Mammary epithelial cell (primary cell): ENCODE measurements at places on chromosomes 6 and 20. TPM values are rescaled to one million over a fixed set of nuclear protein-coding genes. Genes with fewer than 3 reads are reported as not detected.

AFG1L gene
- 5.0 TPM for total RNA-seq

MYO6 gene
- total RNA-seq: 49.8 and 54.5 TPM in 2 replicates

IDH3B gene
- total RNA-seq: 78.5 and 82.8 TPM in 2 replicates

ADGRG6 gene
- total RNA-seq: 18.4 and 28.5 TPM in 2 replicates

DNA sequence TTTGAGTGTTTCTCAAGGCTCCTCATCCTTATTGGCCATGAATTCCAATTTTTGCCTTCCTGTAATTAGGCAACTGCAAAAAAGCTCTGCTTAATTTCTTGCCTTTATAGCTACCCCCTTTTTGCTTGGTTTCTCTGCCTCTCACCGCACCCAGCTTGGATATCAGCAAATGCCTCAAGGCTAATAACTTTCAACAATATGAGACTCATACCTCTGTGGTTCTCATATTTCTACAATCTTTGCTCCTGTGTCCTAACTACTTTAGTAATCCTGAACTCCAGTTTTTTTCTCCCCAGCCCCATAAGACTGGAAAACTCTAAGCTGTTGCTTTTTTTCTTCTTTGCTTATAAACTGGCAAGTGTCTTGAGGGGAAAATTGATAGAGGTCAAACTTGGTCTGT, 88.8 kb downstream of the EYA2 start:
- no peak for DNase-seq

DNA sequence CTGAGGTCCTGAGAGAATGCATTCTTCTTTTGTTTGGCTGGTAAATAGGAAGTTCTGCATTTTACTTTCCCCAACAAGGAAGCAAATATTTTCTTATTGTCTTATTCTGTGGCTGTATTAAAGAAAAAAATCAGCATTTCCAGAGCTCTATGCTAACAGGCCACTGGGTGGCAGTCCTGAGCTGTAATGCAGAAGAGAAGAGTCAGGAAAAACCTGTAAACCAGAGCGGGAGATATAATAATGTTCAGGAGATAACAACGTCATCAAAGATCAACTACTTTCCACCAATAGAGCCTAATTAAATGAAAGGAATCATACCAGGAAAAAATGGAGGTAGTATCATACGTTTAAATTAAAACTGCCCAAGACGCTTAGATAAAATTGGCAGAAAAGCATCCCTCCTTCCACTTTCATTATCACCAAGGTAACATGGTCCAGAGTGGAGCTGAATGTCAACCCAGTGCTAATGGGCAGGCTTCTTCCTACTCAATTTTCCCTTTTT, 55.6 kb upstream of the CARMIL1 start:
- peak; percentile 52 for DNase-seq

DNA sequence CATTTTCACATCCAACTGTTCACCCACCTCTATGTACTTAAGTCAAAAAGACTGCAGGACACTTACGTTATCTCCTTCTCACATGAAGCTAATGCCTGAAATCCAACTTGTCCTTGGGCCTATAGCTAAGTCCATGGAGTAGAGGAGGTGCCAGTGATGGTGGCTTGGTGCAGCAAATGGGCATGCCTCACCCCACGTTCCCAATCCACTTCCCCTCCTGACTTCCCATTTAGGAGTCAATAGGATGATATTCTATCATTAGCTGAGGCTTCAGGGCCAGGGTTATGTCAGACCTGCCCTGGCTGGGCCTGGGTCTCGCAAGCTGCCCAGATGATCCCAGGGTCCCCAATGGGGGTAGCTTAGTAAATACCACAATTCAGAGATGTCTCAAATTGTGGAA, 410.4 kb downstream of the MAFB start:
- DNase-seq: no peak

GRCh38 chr6:40371621-40372020, 215.5 kb downstream of the LRFN2 start:
- DNase-seq: peak; percentile 73

DNA sequence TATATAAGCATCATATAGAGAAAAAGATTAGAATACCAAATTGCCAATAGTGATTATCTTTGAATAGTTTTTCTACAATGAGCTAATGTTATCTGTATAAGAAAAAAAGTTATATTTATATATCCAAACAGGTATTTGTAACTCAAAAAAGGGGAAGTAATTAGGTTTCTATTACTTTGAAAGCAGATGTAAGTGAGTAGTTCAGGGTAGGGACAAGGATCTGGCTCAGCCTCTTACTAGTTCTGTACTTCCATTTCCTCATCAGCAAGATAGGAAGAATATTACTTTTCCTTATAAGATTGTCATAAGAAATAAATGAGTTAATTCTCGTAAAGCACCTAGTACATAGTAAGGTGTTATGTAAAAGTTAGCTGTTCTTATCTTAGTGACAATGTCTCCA, 32.2 kb downstream of the AHI1 start:
- DNase-seq: no peak

DNA sequence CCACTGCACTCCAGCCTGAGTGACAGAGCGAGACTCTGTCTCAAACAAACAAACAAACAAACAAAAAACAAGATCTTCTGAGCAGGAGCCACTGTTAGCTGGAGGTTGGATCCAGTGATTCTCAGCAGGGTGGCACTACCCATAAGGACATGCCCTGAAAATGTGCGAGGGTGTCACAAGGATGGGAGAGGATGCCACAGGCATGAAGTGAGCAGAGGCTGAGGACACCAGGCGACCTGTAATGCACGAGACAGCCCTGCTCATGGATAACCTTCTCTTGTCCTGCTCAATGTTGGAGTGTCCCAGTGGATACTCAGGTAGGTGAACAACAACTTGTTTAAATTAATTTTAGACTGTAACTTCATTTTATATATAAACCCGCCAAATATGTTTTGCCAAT, 76.8 kb downstream of the KCNB1 start:
- DNase-seq: no peak

- peak; percentile 44 for DNase-seq
These were observed 132.2 kb downstream of the GPX5 start for GRCh38 chr6:28657769-28658465.

GRCh38 chr20:57977141-57977540, 251.3 kb downstream of the ANKRD60 start:
- DNase-seq: no peak

- DNase-seq: no peak
These were observed 4.3 kb upstream of the DCBLD1 start for GRCh38 chr6:117477988-117478852.

DNA sequence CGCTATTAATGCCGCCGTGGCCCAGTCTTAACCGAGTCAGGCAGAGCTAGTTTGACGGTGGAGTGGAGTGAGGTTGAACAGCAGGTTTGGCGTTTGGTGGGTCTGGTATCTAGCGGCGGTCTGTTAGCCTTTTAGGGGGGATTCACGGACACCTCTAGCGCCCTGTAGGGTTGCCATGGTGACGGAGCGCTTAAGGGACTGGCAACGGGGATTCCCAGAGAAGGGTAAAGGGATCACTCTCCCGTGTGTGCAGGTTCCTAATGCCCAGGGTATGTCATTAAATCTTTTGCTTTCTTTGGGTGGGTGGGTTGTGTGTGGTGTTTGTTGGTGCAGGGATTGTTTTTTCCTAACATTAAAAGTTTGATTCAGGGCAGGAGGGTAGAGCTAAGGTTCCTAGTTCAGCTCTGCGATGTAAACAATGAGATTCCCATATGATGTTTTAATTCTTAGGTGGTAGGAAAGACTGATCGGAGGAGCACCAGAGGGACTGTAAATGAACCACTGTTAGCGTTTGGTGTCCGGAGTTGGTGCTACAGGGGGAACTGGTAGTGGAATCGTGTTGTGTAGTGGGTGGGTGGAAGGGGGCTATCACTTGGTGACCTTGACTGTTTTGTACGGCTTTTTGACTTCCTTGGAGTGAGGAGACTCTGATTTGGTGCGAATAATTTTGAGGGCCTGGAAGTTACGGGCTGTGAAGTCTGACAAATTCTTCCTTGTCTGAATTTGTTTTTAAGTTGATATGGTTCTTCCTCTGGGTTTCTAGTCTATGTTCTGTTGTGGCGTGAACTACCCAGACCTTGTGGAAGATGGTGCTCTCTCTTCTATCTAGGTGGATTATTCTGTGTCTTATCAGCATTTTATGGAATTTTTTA, 5.0 kb downstream of the BRD2 start:
- DNase-seq: peak; percentile 51

DNA sequence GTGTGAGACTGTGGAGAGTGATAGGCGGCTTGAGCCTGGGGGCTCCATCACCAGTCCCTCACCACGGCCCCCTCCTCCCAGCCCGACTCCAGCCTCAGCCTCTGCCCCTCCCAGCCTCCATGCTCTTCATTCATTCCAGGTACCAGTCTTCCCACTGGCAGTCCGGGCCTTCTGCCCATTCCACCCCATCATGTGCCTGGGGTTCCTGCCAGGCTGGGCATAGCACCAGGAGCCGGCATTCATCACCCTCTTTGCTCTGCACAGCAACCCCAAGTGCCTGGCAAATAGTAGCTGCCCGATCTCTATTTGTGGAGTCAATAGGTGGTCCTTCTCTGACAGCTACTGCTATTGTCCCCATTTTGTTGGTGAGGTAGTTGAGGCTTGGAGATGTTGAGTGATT, 39.6 kb upstream of the GTSF1L start:
- no peak for DNase-seq
